ENCODE measurements at places on chromosomes 11 and 22.

DNA sequence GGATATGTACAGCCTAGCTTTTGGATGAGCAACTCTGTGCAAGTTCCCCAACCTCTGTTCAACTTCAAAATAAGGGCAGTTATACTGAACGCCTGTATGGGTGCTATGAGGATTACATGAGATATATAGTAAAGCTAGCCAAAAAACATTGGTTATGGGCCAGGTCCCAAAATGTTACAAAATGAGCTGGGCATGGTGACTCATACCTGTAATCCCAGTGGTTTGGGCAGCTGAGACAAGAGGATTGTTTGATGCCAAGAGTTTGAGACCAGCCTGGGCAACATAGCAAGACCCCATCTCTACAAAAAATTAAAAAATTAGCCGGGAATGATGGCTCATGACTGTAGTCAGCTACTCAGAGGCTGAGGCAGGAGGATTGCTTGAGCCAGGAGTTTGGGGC, 118.4 kb downstream of the TEAD1 start:
- DNase-seq = no peak

- DNase-seq = no peak
These were observed 24.1 kb upstream of the CELSR1 start for GRCh38 chr22:46561435-46561905.

DNA sequence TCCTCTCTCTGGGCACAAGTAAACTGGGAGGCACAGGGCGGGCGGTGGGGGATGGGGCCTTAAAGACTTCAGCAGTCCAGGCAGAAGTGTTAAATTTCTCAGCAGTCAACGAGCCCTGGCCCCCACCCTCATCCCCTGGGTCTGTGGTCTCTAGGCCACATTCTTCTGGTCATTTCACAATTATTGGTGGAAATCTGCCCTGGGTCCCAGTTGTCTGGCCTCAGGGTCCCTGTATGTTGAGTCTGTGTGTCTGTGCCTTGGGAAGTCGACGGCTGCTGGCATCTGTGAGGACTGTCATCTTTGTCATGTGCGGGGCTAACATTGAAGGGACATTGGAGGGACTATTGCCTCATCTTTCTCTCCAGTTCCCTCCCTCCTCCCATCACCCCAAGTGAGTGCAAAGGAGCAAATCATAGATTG, 1.7 kb downstream of the TSPAN18 start:
- no peak for DNase-seq

- peak; percentile 70 for DNase-seq
These were observed 17.3 kb downstream of the APOL2 start for GRCh38 chr22:36221799-36222751.

DNA sequence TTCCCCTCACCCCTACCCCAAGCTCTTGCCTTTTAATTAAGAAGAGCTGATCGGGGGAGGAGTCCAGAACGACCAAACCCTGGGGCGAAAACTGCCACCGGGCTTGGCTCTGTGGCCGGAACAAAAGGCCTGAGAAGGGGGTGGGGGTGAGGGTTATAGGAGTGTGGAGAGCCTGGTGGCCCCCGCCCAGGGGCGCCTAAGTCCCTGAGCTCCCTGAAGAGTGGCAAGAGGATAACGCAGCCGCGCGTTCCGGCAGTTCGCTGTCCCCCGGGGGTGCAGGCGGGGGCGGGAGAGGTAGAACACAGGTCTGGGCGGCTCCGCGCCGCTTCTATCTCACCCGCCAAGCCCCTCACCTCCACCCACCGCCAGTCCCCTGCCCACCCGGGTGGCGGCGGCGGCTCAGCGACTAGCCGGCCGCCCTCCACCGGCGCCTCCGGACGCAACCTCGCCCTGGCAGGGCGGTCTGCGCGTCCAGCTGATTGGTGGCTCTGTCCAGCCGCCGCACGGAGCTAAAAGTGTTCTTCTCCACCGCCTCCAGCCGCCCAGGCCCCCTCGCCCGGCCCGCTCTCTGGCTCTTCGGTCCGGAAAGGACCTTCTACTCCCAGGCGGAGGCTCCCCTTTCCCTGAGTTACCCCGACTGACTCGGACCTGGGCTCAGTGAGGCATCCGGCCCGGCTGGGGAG, 18.7 kb upstream of the BDNF start:
- DNase-seq = no peak

- DNase-seq = no peak
These were observed 101.7 kb downstream of the METTL15 start for GRCh38 chr11:28209906-28210305.

GRCh38 chr11:35515224-35515623, 10.2 kb downstream of the PAMR1 start:
- no peak for DNase-seq

DNA sequence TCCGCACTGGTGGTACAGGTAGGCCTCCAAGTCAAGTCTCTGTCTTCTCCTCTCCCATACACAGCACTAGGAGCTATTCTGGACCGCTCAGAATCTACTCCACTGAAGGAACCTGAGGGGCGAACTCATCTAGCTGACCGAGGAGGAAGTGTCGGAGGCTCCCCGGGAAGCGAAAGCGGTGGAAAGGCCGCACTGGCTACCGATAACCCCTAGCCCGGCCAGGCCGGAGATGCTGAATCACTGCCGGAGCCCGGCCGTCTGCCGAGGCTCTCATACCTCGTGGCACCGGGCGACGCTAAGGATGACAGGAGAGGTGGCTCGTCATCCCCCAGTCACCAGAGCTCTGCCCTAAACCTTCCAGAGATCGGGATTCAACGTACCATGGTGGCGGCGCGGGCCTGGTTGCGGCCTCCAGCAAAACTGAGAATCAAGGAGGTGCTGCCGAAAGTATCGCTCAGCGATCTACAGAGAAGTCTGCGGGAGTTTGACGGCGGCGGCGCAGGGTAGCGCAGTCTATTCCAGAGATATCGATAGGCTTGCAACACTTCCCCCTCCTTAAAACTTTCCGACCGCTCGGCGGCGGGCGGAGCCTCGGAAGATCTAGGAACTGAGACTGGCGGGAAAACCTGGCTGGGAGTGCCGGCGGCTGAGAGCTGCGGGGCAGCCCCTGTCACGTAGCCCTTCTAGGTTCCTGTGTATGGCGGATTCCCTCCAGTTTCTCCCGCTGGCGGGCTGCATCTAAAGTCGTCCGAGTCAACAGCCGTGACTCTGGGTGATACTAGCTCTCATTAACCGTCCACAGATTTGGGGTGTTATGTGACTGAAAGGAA, at the start of gene PSMA1:
TSS of gene PSMA1 (minus strand) at position 470 of the 830 bp plus-strand sequence. CDS start at position 383, 87 bp downstream.
- DNase-seq = peak; percentile 93

DNA sequence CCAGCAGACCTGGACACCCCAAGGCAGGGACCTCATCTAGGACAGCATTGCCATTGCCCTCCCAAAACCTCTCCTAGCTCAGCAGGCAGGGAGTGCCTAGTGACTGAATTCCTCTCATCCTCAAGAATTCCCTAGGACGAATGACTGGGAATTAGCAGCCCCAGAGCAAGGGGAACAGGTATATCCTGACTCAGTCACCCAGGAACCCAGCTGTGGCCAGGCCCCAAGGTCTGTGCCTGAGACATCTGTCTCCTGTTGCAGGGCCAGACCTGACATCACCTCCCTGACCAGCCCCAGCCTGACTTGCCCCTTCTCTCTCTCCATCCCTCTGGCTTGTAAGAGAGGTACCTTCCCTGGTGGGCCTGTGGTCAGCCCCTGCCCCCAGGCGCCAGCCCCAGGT, 39.0 kb upstream of the SUSD2 start:
- DNase-seq = no peak

DNA sequence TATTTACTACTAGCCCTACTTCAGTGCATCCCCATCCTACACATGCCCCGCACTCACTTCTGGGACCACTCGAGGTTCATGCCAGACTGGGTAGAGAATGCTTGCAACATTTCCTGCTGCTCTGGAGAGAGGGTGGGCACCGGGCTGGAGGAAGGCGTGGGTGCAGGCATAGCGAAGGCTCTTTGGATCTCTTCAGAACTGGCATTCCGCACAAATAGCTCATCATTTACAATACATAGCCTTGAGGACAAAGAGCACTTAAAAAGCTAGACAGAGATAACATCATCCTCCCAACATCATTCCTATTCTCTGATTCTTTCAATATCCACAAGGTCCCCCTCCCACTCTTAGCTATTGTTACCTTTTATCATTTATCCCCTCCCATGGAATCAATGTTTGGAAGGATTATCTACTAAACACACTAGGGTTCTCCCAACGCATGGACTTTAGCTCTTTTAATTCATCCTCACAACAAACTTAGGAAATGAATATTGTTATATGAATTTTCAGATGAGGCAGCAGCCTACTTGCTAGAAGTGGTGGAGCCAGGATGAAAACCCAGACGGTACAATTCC, 2.5 kb upstream of the TMEM223 start:
- no peak for DNase-seq

GRCh38 chr11:12377824-12378593, 638 bp downstream of the PARVA start:
- peak; percentile 63 for DNase-seq

DNA sequence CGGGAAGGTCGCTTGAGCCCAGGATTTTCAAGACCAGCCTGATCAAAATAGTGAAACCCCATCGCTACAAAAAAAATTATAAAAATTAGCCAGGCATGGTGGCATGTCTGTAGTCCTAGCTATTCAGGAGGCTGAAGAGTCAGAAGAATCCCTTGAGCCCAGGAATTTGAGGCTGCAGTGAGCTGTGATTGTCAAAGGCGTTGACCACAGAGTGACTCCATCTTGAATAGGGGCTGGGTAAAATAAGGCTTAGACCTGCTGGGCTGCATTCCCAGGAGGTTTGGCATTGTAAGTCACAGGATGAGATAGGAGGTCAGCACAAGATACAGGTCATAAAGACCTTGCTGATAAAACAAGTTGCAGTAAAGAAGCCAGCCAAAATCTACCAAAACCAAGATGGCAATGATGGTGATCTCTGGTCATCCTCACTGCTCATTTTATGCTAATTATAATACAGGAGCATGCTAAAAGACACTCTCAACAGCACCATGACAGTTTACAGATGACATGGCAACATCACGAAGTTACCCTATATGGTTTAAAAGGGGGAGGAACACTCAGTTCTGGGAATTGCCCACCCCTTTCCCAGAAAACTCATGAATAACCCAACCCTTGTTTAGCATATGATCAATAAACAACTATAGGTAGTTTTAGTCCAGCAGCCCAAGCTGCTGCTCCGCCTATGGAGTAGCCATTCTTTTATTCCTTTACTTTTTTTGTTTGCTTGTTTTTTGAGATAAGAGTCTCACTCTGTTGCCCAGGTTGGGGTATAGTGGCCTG, 2.8 kb upstream of the RDX start:
- no peak for DNase-seq

DNA sequence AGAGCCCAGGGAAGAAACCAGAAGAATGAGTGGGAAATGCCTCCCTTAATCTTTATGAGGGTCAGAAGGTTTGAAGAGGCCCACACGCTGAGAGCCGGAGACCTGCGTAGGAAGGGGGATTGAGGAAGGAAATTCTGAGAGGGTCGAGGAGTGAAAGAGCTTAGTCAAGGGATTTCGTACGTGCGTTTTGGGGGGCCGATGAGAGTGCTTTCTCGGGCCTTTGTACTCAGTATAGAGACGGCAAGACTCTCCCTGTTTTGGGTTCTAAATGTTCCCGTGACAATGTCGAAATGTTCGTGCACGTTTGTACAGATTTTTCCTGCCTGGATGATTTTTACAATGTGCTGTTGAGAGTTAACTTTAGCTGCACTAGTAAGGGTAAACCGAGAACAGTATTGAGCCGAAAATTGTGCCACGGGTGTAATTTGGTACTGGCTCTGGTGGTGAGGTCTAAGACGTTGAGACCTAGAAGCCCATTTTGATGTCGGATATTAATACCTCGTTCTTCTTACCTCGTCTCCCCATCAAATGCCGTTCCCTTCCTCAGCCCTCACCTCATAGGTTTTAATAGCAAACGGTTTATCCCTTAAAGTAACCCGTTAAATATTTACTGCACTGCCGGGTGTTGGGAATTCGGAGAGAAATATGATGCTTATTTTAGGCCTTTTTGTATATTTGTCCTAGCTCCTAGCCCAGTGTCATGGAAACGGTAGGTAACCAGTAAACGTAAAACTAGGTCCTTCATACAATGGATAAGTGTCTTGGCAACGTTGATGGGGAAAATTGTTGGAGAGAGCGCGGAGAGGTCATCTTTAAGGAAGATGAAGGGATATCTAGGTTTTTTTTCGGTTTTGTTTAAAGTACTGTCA, 734 bp downstream of the C11orf58 start:
- DNase-seq = no peak

DNA sequence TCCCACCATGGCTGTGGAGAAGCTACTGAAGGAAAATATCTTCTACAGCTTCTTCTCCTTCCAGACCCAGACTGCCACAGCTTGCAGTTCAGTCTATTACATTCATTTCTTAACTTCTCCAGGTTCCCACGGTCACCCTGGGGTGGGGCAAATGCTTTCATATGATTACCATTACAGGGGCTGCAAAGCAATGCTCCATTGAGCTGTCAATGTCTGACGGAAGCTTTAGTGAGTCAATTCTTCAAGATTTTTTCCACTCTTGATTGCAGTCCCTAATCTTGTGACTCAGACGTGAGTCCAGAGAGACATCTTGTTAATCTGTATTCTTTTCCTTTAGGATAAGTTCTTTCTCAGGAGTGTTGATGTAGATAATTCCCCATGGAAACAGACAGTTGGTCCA, 233.4 kb upstream of the DDI1 start:
- no peak for DNase-seq

GRCh38 chr11:113549611-113550578, 74.7 kb upstream of the DRD2 start:
- DNase-seq = peak; percentile 78

GRCh38 chr11:2319791-2320472, 18.1 kb downstream of the TSPAN32 start:
- no peak for DNase-seq

- DNase-seq = no peak
These were observed 98.6 kb downstream of the TTC28 start for GRCh38 chr22:28581016-28581415.

DNA sequence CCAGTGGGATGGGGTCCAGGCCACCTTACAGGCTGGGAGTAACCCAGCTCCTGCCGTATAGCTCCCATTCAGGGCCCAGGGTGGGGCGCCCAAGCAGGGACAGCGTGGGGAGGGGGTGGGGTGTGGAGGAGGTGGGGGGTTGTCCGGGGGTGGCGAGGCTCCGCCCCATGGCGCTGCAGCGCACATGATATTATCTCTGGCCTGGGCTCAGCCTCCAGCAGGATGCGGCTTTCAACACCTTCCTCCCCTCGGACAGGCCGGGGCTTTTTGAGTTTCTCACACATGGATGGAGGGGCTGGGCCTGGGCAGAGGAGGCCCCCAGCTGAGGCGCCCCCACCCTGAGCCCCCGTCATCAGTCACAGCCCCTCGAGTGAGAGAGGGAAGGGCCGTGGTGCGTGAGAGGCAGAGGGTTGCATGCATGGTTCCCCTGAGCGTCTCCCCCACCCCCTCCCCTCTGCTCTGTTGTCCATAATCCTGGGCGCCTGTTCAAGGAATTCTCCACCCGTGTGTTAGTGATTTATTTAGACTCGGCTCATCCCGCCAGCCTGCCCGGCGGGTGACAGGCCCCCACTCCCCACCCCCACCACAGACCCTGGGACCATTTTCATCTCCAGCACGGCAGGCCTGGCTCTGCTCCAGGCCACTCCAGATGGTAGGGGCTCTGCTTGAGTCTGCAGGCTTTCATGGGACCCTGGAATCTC, 44.9 kb downstream of the WNT11 start:
- DNase-seq = no peak

All from NCI-H510A treated with DMSO at 0.1 percent for 48 hours (cell line).